Hypothalamus (tissue), 51 donors: ENCODE measurements at places on chromosomes 1 and 21.

GRCh38 chr1:185690527-185690926, 43.7 kb upstream of the HMCN1 start:
- no peak for DNase-seq

GRCh38 chr1:218336328-218336727, 8.8 kb upstream of the TGFB2 start:
- no peak for DNase-seq

DNA sequence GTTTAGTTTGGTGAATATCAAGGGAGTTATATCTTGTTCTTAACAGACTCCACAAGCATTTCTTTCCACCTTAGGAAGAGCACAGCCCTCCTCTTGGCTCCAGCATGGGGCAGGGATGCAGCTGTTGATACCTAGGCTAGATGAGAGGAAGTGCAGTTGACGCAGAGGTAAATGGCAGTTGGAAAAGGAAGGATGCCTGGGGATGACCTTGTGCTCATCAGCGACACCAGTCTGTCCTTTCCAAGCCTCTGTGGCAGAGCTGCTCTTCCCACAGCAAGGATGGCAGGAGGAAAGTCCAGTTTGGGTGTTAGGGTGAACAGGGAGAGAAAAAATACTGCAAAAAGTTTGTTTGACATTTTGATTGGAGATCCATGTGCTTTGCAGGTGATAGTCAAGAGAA, 6.2 kb downstream of the PROX1 start:
- DNase-seq = no peak

DNA sequence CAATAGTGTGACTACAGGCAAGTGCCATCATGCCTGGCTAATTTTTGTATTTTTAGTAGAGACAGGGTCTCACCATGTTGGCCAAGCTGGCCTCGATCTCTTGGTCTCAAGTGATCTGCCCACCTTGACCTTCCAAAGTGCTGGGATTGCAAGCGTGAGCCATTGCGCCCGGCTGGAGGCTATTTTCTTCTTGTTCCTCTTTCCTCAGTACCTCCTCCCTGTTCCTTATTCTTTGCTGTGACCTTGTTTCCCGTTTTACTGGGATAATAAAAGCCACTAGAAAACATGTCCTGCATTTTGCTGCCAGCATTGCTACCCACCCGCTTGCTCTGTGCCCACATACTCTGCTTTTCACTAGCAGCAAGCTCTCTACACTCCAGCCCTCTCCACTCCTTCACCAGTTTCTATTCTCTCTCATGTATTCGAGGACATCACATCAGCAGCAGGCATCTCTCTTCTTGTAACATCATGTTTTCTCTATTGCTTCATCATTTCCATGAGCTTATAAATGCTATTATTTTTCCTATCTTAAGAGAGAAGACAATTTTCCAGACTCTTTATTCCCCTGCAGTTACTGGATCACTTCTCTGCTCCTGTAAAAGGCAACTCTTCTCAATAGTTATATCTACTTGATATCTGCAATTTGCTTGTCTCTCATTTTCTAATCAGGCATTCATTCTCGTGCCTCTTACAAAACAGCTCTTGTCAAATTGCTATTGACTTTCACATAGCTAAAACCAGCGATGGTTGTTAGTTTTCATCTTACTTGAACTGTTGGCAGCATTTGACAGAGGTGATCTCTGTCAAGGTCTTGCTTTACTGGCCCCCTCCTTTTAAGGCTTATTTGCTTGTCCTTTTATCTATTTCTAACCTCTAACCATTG, 34.5 kb upstream of the C21orf91 start:
- DNase-seq = peak; percentile 4

DNA sequence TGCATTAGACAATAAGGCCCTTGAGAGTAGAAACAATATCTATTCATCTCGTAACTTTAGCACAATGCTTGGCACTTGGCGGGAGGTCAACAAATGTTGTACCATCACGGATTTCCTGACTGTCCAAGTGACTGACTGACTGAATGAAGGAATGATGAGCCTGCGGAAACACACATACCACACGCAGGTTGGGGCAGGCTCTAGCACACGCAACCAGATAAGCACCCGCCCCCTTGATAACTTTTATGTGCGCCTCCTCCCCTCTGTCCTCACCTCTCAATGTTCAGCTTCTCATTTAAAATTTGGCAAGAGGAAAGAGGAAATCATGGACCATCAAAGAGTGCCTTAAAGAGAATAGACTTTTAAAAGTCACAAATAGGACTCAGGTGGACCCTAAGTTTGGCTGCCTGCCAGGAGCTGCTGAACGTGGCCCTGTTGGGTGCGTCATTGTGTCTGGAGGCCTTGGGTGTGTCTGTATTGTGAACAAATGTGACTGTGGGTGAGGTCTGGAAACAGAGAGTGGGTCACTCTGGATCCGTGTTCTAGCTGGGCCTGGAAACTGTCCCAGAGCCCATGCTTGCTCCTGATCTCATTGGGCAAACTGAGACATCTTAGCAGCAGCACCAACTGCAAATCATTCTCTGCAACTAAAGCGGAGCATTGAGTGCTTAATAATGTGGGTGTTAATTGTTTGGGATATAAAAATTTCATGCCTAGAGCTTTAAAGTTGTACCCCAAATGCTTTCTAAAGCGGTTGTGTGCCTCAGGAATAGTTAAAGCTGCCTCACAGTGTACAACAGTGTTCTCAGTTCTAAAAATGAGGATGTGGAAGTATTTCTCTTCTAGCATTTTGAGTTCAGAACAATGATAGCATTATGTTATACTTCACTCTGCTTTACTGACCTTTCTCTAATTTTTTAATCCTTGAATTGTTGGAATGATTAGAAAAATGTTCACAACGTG, 47.6 kb upstream of the ABCG1 start:
- no peak for DNase-seq

DNA sequence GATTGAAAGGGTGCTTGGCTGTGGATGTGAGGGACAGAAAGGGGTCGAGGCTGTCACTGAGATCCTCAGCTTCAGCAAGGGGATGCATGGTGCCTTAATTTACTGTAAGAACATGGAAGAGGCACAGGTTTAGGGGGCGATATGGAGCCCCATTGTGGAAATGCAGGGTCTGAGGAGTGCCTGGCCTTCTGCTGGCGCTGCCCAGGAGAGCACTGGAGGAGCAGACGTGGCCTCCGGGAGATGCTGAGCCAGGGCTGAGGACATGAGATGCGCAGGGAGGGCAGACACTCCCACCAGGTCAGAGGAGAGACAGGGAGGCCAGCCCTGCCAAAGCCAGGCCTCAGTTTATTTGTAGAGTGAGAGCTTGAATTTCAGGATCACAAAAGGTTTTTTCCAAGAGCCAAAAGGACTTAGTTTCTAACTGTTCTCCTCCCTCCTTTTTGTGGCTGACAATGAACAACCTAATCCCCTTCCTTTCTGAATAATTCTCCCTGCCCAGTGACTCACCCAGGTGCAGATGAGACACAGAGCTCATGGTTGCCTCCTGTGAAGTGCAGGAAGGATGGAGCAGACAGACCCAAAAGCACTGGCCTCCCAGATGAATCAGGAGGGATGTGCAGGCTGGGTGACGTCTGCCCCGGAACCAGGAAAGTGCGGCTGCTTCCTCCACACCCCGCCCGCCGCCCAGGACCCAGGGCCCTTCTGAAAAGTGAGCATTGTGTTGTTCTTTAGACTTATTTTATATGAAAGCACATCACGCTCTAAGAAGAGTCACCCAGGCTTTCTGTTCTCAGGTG, 73.0 kb upstream of the TMPRSS2 start:
- DNase-seq = no peak

DNA sequence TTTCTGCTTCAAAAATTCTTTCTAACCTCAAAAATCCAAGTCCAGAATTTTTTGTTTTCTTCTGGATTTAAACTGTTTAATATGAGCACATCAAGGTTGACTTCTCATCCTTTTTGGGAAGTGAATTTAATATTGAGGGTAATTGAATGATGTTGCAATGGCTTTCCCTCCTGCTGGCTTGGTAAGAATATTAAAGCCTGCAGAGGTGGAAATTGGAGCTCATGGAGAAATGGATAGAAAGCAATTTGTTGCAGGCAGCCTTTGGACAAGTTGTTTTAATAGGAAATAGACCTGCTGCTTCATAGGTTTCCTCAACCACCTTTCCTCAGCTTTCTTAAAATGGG, 124.7 kb downstream of the SYT2 start:
- no peak for DNase-seq

DNA sequence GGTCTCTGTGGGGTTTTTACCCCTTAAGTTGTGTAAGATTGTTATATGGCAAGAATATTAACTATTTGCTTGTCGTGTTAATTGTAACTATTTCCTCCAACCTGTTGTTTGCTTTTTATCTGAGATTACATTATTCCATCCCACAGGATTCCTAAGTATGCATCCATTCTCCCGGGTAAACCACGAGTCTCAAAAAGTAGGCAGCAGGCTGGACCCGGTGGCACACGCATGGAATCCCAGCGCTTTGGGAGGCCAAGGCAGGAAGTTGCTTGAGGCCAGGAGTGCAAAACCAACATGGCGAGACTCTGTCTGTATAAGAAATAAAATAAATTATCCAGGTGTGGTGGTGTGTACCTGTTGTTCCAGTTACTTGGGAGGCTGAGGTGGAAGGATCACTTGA, 12.6 kb upstream of the RSPO1 start:
- no peak for DNase-seq

GRCh38 chr1:15707239-15707925, 23.3 kb downstream of the PLEKHM2 start:
- no peak for DNase-seq

DNA sequence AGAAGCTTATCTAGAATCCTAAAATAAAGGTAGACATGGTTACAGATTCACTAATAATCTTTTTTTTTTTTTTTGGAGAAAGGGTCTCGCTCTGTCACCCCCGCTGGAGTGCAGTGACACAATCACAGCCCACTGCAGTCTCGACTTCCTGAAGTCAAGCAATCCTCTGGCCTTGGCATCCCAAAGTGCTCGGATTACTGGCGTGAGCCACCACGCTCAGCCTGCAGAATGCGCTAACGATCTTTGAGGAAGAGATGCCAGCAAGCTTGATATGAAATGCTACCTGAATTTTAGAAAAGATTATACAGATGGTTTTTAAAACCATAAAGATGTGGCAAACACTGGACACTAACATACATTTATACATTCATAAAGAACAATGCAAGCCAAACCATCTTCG, 4.1 kb upstream of the GNPAT start:
- no peak for DNase-seq

- no peak for DNase-seq
Observed at GRCh38 chr1:234980645-234981396, 147.8 kb downstream of the TOMM20 start.

GRCh38 chr1:161044535-161044907, 1.3 kb downstream of the USF1 start:
- DNase-seq = no peak

DNA sequence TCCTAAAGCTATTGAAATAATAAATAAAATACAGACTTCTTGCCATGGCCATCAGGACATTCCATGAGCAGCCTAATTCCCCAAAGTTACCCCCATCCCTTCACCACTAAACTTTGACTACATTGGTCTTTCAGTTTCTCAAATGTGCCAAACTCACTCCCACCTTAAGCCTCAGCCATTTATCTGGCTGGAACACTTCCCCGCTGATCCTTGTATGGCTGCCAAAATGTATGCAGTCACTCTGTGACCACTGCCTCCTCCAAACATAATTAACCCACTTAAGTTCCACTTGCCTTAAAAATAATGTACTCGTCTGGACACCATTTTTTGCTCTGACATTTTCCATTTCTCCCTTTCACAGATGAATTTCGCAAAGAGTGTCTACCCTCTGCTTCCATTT, 407.4 kb downstream of the NTNG1 start:
- DNase-seq = no peak

DNA sequence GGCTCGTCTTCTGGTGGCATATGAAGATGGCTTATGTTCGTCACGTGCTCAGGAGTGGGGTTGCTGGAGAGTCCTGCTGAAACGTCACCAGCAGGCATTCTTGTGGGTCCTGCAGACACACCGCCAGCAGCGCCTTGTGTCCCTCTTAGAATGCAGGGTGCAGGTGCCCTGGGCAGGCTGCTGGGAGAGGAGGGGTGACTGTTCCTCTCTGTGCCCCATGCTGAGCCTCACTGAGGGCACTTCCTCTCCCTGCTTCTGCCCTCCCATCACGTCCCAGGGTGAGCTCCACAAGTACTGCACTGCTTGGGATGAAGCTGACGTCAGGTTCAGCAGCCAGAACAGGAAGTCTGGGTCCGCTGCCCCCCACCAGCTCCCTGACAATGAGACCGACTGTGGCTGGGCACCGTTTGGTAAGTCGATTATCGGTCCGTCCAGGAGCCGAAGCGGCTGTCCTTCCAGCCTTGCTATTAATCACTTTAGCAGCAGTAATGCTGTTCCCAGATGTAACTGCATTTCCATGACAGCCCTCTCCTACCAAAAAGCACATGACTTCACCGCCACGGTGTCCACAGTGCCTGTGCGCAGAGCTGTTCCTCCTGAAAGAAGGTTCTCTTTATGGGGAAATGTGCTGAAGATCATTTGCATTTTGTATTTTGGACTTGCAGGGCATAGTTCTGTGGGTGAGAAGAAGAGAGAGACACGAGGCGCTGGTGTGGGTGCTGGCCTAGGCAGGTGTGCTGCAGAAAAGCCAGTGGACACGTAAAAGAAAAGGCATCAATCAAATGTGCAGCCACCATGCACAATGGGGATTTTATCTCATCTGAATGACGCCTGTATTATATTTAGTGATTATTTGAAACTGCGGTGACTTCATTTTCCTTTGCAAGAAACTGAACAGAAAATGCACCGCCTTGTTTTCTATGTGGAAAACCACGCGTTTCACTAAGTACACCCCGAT, 21.0 kb downstream of the SLC37A1 start:
- DNase-seq = no peak

DNA sequence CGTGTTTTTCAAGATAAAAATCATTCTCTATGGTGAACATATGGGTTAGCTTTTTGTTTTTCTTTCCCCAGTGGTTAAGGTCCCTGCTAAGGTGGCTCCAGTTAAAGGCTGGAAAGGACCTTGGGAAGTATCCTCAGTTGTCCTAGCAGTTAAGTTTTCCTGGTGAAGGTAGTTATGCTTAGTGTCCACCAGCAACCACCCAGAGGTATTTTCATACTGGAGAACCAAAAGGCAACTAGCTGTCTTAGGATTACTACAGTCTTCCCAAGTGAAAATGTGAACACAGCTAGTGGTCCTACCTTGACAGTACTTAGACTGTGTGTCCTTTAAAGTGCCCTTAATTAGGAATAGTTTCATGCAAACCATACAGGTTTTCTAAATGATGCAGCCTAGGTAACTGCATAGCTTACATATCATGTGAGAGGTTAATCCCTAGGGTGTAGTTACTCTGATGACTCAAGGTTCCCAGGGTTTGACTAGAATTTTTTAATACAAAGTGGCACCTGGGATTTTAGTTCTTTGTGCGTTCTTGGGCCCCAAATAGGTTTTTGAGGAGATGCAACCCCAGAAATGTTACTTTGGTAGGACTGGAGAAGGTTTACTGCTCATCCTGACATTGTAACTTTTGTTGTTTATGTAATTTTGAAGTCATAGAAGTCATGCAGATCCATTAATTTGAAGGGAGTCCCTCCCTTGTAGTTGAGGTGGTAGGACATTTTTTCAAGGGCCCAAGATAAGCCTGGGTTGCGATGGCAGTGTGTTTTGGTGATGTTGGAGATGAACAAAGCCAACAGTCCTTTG, 36.5 kb downstream of the YY1AP1 start:
- no peak for DNase-seq

GRCh38 chr1:153430561-153430960, 14.2 kb downstream of the S100A7A start:
- no peak for DNase-seq
